ENCODE measurements at places on chromosomes 7 and 10.

DNA sequence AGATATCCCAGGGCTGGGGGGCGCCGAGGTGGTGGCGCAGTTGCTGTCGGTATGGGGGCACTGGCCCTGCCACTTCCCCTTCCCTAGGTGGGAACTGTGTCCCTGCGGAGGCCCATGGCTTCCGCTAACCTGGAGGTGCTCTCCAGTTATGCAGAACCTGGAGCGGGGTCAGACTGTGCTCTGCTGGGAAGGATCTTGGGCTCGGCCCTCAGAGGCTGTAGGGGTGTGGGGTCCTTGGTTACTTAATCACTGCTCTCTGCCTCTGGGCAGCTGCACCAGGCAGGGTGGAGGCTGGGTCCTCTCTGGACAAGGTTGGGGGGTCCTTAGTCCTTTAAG, 2.4 kb downstream of the BRI3 start:
- no peak for DNase-seq

DNA sequence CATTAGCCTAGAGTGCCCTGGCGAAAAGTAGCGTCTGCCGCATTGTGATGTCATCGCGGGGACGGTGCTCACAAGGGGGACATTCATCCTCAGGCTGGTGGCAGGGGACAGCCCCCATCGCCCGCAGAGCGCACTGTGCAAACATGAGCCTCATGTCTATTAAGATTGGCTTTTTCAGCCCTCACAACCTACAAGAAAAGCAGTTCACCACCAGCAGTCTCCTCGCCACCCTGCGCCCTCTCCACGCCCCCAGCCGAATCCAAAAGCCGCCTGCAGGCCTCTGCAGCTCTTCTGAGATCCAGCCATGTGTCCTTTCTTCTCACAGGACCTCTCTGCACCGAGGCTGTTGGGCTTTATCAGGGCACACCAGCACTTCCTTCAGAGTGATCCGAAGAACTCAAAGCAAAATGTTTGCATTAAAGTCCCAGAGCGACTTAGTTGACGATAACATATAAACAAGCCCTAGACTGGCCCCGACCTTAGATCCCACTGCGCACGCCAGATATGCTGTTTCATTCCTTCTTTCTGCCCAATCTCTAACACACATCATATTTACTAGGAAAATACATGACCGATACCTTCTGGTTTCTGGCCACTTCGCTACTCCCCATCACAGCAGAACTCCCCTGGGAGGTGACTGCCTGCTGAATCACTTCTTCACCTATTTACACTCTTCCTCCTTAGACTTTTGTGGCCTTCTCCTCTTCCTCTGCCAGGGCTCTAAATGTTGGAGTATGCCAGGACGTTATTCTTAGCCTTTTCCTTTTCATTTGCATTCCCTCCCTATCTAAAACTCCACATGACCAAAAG, 206.0 kb upstream of the SH2B2 start:
- DNase-seq = no peak

DNA sequence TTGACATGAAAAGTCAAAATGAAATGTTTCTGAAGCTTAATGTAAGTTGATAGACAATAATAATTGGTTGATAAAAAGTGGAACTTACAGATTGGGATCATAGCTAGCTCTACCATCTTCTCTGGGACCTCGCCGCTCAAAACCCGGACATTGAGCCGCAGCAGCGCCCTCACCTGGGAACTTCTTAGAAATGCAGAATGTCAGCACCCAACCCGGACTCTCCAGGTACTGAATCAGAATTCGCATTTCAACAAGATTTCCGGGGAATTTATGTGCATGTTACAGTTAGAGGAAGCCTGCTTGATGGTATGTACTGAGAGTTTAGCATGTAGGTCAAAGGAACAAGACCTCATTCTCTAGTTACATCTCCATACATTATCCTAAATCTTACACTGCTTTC, 36.7 kb upstream of the ABLIM1 start:
- DNase-seq = no peak

DNA sequence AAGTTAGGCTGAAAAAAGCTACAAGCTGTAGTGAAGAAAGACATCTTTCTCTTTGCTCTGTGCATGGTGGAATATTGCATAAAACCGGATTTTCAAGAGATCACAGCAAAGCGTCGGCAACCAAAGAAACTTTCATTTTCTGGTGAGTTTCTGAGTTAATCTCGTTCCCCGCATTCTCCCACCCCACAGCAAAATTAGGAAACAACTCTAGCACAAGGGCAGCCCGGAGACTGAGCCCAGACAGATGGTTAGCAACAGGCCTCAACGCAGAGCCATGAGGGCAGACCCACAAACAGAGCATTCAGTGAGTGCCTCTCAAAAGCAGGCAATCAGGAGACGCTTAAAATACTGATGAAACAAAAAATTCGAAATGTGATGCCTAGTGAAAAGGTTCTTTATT, 396.1 kb upstream of the KLF6 start:
- DNase-seq = no peak

GRCh38 chr7:133815611-133816210, 311.4 kb upstream of the LRGUK start:
- no peak for DNase-seq

GRCh38 chr7:100865938-100866728, 1.1 kb upstream of the TRIP6 start:
- DNase-seq = peak; percentile 53

Measured in GOT3 (cell line).